ENCODE measurements at places on chromosomes 5 and 9.

DNA sequence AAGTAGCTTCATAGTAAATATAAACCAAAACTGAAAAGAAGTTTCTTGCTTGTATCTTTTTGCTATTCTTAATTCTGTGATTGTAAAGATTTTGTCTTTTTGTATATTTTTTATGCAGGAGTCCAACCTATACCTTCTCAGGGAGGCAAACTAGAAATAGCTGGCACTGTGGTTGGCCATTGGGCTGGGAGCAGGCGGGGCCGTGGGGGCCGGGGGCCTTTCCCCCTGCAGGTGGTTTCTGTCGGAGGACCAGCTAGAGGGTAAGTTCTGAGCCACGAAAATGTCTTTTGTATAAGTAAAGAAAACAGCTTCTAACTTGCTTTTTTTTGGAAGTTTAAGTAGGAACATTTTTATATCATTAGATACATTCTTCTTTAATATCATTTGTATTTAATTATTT, 15.4 kb upstream of the PHF2 start:
- no peak for DNase-seq

GRCh38 chr9:15370466-15371447, 51.9 kb upstream of the SNAPC3 start:
- DNase-seq = no peak

DNA sequence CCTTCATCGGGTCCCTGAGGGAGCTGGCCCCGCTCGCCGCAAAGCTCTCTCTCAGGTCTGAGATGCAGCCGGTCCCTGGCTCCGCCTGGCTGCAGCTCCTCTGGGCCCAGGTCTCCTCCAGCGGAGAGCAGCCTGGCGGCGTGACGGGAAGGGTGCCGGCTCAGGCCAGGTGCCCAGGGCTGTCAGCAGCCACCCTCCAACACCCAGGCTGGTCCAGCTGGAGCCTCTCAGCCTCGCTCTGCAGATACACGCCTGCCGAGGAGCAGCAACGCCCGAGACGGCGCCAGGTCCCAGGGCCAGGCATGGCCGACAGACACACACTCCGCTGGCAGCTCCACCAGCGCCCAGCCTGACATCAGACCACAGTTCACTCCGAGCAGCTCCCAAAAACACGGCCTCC, 25.6 kb downstream of the FAM163B start:
- DNase-seq = no peak

DNA sequence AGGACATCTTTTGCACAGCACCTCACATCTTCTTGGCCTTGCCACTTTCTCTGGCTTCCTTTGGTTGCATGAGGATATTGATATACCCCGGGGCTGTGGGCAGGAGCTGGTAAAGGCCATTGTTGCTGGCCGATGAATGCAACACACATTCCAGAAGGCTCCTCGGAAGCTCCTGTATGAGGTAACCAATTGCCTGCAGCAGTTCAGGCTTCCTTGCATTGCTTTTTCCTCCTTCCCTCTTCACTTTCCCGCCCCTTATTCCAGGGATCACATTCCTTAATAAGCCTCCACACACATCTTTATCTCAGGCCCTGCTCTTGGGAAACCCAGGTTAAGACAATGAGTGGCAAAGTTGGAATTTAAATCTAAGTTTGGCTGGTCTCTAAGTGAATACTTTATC, 505.4 kb upstream of the CLINT1 start:
- no peak for DNase-seq

DNA sequence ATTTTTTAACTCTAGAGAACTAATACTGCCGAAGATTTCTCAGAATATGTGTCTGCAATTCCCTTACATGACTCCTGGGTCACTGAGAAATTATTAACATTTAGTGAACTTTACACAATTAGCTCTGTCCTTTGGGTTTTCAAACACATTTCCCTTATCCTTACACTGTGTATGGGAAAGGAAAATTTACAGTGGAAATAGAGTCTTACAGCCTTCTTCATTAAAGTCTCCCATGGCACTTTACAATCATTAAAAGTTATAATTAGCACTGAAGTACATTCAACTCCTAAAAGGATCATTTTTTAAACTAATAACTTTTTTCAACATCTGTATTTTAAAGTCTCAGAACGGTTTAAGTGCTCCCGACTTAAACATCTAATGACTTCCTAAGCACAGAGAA, 627.5 kb upstream of the TYRP1 start:
- no peak for DNase-seq

GRCh38 chr9:10127867-10128266, 484.9 kb downstream of the PTPRD start:
- no peak for DNase-seq

DNA sequence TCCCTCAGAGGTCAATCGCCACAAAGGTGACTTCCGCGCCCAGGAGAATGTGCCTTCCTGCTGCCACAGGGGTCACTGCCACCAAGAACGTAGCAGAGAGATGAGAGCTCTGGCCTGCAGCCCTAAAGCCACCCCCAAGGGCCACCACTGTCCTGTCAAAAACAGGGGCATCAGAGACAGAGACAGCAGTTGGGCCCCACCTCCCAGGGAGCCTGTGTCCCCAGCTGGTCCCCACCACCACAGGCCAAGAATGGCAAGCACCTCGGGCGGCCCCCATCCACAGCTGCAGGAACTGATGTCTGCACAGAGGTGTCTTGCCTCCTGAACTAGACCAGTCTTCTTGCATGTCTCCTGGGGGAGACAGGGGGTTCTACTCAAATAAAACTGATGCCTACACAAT, 5.8 kb downstream of the SPATA31E1 start:
- DNase-seq = no peak

DNA sequence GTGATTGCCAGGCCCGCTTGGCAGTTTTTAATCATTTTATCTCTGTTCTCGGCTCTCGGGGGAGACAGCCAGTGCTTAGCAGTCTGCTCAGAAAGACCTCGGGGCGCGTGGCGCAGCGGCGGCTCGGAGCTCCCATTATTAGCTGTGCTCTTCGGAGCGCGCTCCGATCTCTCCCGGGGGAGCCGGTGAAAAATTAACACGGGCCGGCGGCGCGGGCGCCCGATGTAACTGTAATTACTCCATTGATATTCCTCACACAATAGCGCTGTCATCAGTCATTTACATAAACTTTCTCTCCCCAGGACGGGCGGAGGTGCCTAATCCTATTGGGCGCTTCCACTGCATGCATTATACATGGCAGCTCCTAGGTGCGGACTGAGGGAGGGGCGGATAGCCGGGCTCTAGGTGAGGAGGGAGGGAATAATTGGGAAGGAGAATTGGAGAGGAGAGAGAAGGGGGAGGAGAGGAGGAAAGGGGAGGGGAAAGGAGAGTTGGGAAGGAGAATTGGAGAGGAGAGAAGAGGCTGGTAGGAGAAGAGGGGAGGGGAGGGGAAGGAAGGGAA, 24.9 kb downstream of the LMX1B start:
- DNase-seq = no peak
